ENCODE measurements at places on chromosomes 12 and 14.
A peak's percentile ranks its signal among the peaks of the same experiment; 100 is the strongest.

GRCh38 chr12:14962153-14962539, 745 bp upstream of the ARHGDIB start:
- no peak for DNase-seq

DNA sequence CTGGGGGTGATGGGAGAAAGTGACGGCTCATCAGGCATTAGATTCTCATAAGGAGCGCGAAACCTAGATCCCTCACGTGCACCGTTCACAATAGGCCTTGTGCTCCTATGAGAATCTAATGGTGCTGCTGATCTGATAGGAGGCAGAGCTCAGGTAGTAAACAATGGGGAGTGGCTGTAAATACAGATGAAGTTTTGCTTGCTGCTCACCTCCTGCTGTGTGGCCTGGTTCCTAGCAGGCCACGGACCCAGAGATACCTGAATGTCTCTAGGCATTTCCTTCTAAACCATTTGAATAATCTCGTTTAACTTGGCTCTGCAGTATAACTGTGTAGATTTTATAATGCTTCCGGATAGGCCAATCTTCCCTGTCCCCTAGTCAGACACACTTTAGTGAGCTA, 13.0 kb downstream of the TBC1D30 start:
- DNase-seq: no peak

DNA sequence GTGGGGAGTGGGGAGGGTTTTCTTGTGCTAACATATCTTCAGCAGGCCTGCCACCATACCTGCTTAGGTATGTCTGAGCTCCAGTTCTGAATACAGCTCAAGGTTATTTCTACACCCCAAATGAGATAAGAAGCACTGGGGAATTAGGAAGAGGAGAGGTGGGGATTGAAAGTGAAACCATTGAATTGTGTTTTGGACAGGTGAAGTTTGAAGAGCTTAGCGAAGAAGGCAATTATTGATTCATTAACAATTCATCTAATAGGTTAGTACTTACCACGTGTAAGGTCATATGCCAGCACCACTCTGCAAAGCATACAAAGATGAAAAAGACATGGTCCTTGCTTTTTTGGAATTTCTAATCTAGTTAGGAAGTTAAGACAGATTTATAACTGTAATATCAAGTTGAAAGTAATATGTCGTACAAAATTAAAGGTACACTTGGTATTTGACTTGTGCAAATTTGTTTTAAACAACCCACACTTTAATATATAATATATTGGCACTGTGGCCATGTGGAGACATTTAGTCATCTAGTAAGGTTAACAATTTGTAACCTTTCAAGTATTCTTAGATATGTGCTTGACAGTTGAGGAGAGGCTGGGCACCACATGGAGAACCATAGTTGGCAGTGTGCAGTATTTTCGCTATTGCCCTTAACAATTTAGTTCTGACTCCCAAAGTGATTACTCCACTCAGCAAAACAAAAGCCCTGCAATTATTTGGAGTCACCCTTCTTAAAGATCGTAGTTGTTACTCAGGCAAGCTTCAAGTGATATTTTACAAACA, 3.6 kb downstream of the SMCO3 start:
- no peak for DNase-seq

DNA sequence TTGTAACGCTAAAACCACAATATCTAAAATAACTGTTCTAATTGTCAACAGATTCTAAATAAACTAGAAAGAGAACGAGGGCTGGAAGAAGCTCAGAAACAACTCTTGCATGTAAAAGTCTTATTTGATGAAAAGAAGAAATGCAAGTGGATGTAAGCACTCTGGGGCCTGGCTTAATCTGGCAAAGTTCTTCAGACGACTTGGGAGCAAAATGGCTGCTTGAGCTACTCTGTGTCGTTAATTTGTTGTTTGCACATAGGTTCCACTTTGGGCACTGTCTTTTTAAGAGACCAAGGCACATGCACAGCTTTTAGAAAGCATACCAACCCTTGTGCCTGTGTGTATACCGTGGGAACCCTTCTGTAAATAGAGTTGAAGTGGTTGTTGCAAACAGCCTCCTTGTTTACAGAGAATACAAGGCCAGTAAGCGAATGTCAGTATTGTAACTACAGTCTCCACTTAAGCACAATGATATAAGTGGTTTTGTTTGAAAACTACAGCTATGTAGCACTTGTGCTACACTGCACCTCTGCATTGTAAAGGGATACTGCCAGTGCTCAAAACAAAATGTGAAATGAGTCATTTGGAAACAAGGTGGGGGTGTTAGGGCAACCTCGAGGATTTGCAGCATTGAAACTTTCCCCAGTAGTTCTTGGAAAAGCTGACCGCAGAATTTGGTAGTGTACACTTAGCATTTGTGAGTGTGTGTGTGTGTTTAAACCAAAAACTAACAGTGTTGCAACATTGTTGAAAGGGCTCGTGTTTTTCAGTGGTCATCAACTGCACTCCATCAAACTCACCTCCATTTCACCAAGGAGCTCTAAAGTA, 154.3 kb downstream of the CEP83 start:
- peak; percentile 35 for DNase-seq

DNA sequence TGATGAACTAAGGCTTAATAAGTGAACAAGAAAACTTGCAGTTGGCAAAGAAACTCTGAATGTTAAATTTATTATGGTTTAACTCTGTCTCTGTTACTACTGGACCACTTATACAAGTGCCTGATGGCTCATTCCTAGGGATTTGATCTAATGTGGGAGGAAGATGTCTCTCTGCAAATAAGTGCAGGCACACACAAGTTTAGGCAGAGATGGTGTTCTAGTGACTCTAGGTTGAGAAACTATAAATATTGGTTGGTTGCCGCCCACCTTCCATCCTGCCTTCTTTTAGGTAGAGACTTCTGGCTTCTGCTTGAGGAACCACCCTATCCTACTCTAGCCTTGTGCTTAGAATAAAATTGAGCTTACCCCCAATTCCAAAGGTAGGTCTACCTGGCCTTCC, 256.2 kb downstream of the PAWR start:
- DNase-seq: no peak

DNA sequence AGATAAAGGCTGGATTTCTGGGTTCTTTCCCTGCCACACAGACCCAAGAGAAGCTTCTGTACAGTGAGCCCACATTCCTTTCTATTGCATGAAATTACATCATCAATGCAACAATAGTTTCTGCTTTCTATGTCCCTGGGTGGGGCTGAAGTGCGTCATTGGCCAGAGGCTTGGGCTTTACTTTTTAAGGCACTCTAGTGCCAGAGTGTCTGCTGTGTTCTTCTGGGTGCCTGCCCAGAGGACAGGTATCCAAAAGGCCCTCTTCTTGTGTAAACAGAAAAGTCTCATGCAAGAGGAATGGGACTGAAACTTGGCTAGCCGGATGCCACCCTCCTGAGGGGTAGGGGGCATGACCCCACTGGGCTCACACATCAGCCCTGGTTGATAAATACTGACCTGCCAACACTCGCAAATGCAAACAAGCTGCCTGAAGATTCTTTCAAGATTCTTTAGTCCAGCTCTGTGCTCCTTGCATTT, 5.9 kb downstream of the KRT86 start:
- no peak for DNase-seq

- DNase-seq: no peak
These were observed 331.2 kb downstream of the CACNA1C start for GRCh38 chr12:2384029-2384386.

GRCh38 chr14:94682061-94682516, 69.9 kb downstream of the SERPINA3 start:
- DNase-seq: no peak

GRCh38 chr14:102063808-102064429, 22.9 kb downstream of the HSP90AA1 start:
- no peak for DNase-seq

- no peak for DNase-seq
These were observed 90.9 kb downstream of the B4GALNT3 start for GRCh38 chr12:550473-551260.

DNA sequence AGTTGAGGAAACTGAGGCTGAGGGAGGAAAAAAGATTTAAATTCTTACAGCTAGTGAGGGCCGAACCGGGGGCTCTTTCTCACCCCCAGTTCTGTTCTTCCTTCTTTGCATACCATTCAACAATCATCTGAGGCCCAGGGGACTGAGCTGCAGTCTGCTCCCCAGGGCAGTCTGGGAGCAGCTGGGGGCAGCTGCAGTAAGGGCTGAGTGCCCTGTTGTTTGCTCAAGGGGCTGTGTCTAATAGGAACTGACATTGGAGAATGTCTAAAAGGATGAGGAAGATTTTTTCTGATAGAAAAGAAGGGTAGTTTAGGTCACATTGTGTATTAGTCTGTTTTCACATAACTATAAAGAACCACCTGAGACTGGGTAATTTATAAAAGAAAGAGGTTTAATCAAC, 42.2 kb downstream of the SLC17A8 start:
- DNase-seq: no peak

DNA sequence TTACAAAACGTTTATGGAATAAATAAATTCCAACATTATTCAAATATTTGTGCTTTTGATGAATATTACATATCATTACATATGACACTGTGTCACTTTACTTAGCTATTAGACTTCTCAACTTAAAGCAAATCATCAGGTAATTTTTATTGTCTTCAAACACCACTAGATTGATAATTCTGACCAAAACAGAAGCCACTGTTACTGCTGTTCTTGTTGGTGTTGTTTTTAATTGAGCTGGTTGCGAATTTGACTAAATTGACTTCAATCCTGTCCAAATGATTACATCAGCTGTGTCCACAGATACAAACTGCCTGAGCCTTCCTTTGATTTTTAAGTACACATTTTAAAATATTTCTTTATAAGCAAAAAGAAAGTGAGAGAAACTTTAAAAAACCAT, 29.2 kb downstream of the PRKD1 start:
- no peak for DNase-seq

DNA sequence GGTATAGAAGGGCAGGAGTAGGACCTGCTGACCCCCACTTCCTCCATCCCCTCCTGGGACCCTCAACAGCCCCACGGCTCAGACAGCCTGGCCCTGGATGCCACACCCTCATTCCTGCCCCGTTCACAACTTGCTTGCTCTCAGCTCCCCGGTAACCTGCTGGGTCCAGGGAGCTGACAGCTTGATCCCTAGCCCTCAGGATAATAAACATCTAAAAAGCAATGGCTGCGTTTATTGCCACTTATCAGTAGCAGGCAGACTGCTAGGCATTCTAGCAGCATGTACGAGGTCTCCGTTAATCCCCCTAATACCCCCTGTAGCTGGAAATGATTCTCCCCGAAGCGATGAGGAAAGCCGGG, 24.3 kb upstream of the RPLP0 start:
- no peak for DNase-seq

GRCh38 chr12:76544601-76545261, 14.8 kb downstream of the OSBPL8 start:
- no peak for DNase-seq

DNA sequence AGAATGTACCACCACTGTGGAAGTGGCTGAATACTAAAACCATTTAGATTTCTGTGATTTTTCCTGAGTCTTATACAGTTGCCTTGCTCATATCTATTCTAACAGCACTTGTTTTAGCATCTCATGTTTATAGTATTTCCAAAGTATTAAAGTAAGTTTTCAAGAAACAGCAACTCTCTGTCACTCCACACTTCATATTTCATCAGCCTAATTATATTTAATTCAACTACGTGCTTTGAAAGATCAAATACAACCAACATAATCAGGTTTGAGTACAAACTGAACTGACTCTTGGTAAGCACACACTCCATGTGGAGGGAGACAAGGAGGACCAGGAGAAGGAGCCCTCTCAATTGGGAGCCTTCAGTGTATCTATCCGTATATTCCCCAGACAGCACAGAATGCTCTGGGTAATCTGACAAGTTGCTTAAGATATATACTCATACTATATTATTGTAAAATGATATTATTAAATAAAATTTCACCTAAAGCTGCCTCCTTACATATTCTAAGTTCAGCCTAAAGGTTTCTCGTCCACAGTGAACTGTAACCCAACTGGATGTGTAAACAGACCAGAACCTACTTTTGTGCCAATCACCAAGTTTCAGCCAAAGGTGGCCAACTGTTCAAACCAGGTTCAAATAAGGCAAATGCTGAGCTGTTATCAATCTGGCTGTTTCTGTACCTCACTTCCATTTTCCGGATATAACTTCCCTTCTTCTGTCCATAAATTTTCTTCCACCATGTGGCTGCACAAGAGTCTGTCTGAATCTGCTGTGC, 105.0 kb upstream of the RASSF8 start:
- DNase-seq: no peak

Measured in stimulated activated CD4-positive, alpha-beta T cell treated with anti-CD3 and anti-CD28 coated beads, TNF-alpha, amount 100 ng/mL, for 48 hours (primary cell).